ENCODE measurements at places on chromosomes 5 and 9. TPM values are rescaled to one million over a fixed set of nuclear protein-coding genes. Genes with fewer than 3 reads are reported as not detected.

The SH3RF2 gene
- 21.1 TPM for total RNA-seq

The RORB gene
- 0.02 TPM for total RNA-seq

The SPATA31A3 gene
- not detected for total RNA-seq

The GLRA1 gene
- not detected for total RNA-seq

The PCDHGB4 gene
- total RNA-seq, result 2.5 TPM

The DPYSL3 gene
- total RNA-seq, result 24.8 TPM

The GZMA gene
- not detected for total RNA-seq

Measured in A673 (cell line).